Right ventricle myocardium superior (tissue), 1 donor: ENCODE measurements at places on chromosomes 2 and 18. TPM values are rescaled to one million over a fixed set of nuclear protein-coding genes. Genes with fewer than 3 reads are reported as not detected.
A peak's percentile ranks its signal among the peaks of the same experiment; 100 is the strongest.

Gene PRKAG3
- not detected for total RNA-seq

Gene CXCR1
- 0.54 TPM for total RNA-seq

Gene IL36B
- total RNA-seq: not detected

Gene CTAGE1
- not detected for total RNA-seq

DNA sequence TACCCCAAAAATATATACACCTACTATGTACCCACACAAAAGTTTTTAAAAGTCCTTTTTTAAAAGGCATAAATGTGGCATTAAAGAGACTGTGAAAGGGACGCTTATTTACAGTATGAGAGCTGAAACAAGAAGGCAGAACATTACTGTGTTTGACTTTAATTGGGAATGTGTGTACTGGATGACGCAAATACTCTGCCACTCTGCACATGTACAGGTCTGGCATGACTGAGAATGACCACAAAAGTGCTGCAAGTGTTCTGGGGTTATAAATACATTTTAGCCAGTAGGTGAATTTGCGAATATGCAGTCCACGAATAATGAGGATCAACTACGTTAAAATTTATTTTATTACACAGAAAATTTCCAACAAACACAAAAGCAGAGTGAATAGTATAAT, 11.4 kb downstream of the DARS1 start:
- no peak for DNase-seq

DNA sequence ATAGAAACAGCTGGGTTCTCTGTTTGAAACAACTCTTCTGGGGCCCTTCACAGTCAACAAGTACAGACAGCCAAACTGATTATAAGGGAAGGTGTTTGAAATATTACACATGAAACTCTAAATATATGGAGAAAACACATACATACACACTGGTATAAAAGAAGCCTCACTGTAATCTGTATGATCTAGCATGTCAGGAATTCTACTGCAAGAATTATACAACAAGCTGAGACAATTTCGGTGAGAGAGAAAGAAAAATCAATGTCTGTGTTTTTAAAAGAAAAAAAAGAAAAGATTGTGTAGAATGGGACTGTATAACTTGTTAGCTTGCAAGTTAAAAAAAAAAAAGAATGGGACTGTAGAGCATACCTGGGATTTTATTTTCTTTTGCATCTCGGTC, 26.3 kb downstream of the IRS1 start:
- no peak for DNase-seq

- DNase-seq: no peak
These were observed 1.8 kb downstream of the MEMO1 start for GRCh38 chr2:32008805-32009515.

DNA sequence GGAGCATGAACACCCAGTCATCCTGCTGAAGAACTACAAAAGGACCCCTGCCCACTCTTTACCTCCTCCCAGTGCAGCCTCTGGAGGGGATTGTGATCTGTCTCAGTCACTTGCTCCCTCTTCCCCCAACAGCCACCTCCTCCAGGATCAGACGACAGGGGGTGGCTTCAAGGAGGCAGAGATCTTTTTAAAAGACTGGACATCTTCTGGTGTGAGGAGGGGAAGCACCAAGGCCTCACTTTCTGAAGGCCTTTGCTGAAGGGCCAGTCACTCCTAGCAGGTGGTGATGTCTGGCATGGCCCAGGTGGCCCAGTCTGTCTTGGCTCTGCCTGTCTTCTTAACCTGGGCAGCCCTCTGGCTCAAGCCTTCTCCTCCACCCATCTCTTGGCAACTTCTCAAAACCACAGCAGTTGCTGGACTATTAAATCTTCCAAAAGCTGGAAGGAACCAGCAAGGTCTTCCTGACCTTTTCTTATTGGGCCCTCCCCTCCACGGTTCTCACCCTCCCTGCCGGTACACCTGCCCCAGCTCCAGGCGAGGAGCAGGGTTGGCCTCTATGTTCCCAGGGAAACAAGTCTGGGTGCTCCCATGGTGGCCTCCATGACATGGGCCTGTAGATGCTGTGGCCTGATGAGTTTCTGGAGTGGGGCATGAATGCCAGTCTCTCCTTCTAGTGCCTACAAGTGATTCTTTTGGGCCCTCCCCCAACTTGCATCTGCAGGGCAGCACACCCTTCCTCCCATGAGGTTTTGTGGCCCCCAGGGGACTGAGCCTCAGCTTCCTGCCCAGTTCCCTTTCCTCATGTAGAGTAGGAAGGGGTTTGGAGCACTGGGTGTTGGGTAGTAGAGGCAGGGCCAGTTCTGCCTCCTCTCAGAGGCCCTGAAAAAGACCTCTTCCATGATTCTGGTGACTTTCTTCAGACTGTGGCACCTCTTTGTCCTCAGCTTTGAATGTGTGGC, 5.0 kb upstream of the ATP6V1B1 start:
- no peak for DNase-seq

DNA sequence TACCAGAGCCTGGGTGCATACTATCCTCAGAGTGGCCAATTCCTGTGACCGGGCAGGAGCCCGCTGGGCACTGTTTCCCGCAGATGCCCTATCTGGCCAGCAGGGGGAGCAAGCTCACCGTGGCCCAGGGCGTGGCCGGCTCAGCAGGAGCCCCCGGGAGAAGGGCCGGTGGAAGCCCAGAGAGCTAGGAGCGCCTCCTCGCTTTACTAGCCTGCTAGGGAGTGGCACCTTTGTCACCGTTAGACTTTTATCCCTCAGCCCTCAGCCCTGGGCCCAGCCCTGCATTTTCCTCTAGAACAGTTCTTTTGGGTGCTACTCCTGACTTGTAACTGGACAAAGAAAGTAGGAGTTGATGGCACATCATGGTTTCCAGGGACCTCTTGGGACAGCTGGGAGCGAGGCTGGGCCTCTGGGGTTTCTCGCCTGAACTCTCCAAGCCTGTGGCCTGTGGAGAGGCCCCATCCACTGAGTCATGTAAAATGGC, 24.0 kb downstream of the TMEM177 start:
- DNase-seq: peak; percentile 75

DNA sequence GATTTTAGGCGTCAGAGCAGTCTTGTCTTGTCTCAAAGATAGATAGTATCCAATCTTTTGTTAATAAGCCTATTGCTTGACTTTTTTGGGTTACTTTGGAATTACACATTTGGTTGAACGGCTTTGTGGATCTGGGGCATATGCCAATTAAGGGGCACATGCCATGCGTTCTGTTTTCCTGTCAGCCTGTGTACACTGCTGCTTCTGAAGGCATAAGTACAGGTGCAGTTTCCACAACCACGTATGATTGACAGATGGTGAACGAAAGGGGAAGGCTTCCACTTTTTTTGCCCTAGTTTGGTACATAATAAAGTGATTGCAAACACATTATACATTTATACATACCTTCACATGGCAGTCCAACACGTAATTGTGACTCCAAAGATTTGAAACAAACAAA, 102.3 kb downstream of the RAPH1 start:
- no peak for DNase-seq
